ENCODE measurements at places on chromosomes 7 and 10.

GRCh38 chr7:135600226-135600625, 42.5 kb downstream of the NUP205 start:
- no peak for DNase-seq

DNA sequence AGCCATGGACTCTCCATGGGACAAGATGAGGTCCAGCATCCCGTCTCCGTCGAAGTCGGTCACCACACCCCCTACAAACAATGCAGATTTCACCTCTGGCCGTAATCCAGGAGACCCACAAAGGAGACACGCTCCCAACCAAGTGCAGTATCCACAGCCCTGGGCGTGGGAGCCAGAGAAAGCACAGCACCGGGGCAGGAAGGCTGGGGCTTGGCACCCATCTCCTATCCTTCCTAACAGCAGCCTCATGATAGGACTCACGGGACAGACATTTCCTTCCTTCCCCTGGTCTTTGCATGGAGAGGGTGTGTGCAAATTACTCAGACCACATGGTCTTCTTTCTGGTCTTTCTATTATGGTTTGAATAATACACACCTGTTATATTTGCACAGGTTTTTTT, 46.3 kb downstream of the GOLGA7B start:
- DNase-seq: no peak

- DNase-seq: no peak
Measured at GRCh38 chr10:62820586-62820985, 4.4 kb upstream of the EGR2 start.

GRCh38 chr7:14858866-14859265, 43.7 kb downstream of the DGKB start:
- DNase-seq: no peak

DNA sequence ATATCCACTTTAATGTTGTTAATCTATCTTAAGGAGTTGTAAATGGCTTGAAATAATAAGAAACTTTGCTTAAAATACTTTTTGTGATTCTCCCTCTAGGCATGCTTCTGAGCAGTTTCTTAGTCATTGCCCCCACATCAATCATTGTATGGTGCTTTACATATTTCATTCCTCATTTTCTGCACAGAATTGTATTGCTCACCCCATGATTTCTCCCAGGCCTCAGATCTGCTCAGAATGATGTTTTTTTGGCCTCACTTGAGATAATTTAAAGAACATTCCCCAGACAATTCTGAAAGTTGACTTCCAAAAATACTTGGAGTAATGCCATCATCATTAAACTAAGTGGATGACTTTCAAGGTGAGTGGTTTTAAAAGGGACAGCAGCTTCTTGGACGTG, 82.1 kb upstream of the PRPS1L1 start:
- DNase-seq: no peak

DNA sequence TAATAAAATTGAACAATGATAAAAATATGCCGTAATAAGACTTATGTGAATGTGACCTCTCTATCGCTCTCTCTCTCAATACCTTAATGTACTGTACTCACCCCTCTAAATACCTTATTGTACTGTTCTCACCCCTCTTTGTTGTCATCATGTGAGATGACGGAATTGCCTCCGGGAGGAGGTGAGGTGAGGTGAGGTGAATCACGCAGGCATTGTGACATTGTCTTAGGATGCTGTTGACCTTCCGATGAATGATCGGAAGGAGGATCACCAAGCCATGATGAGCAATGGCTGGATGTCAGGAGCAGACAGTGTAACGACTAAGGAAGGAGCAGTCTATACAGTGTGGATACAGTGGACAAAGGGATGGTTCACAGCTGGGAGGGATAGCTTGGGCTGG, 87.4 kb upstream of the FAM20C start:
- DNase-seq: no peak

DNA sequence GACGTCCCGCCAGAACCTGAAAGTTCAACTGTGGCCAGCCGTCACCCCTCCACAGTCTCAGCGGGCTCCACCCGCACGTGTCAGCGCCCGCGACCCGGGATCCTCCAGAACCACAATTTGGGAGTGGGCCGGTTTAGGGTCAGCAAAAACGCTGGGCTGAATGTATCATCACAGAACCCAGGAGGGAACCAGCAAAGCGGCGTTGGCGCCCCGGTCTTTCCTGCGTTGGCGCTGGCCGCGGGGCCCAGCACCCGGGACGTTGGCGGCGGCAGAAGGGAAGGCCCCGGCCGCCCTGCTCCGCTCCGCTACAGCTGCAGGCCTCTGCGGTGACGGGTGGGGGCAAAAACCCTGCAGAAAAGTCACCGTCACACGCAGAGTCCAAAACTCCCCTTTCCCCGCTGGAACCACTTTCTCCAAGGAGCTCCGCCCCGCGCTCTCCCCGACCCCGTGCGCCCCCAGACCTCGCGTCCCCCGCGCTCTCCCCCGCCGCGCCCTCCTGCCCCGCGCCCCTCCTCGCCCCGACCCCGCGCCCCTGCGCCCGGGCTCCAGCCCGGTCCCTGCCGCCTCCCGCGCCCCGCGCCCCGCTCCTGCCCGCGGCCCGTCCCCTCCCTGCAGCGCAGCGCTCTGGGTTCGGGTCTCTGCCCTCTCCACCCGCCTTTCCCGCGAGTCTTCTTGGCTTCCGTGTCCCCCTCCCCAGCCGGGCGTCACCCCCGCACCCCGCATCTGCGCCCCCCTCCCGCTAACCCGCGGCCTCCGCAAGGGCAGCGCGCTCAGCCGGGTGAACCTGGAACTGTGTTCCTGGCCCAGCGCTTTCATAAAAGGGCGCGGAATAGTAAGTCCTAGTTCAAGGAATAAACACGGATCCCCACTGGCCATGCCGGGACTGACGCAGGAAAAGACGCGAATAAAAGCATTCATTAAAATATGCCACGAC, 24.0 kb upstream of the RNF32 start:
- no peak for DNase-seq

DNA sequence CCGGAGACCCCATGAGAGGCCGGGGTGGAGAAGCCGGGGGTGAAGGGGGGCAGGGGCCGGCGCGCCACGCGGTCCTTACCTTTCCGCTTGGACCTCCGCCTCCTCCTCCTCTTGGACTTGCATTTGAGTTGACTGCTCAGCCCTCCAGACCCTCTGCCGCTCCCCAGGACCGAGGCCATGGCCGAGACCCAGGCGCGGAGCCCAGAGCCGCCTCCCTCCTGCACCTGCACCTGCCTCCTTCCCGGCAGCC, 428 bp downstream of the ADARB2 start:
- DNase-seq: no peak

GRCh38 chr10:25393621-25394020, 218.8 kb downstream of the GPR158 start:
- DNase-seq: no peak

- DNase-seq: no peak
Measured at GRCh38 chr10:117550076-117550475, 7.5 kb downstream of the EMX2 start.

- no peak for DNase-seq
Measured at GRCh38 chr7:113092762-113093161, 6.1 kb upstream of the GPR85 start.

DNA sequence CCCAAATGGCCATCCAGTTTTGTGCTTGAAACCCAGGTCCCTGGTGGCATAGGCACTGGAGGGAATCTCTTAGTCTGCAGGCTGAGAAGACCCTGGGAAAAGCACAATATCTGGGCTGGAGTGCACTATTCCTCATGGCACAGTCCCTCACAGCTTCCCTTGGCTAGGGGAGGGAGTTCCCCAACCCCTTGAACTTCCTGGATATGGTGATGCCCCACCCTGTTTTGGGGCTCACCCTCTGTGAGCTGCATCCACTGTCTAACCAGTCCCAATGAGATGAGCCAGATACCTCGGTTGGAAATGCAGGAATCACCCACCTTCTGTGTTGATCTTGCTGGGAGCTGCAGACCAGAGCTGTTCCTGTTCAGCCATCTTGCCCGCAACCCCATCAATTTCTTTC, 19.8 kb upstream of the NAMPT start:
- DNase-seq: no peak

DNA sequence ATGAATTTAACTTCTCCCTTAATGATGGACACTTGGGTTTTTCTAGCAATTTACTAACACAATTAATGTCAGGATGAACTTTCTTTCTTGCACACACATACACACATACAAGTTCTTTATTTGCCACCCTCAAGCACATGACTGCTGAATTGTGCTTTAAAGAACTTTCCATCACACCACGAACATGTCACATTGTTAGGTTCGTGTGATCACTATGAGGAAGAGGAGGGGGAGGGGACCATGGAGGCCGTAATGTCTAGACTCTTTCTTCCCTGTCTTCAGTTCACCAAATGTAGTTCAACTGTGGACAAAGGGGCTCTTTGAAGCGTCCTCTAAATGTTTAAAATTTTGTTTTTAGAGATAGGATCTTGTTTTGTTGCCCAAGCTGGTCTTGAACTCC, 31.0 kb downstream of the NUP42 start:
- no peak for DNase-seq

GRCh38 chr7:128902761-128903585, 7.5 kb downstream of the KCP start:
- no peak for DNase-seq

DNA sequence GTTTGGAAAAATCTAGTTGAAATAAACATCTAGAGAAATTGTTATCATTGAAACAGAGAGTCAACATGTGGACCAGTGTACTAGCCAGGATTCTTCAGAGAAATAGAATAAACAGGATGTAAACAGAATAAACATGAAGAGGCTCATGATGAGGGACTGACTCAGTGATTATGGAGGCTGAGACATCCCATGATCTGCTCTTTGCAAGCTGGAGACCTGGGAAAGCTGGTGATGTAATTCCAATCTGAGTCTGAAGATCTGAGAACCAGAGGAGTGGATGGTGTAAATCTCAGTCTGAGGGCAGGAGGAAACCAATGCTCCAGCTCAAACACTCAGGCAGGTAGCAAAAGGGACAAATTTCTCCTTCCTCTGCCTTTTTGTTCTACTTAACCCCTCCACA, 62.9 kb upstream of the FAM180A start:
- DNase-seq: no peak

- no peak for DNase-seq
Measured at GRCh38 chr7:16881844-16882243, at the start of gene AGR3. TSS of gene AGR3 (minus strand) at chr7:16881983. CDS start at chr7:16878618, 3,365 bp downstream.

GRCh38 chr10:37754538-37755323, 102.7 kb downstream of the ZNF248 start:
- peak; percentile 83 for DNase-seq

- DNase-seq: no peak
Measured at GRCh38 chr7:104040666-104041065, 51.2 kb upstream of the RELN start.

GRCh38 chr7:44798649-44799305, 2.3 kb downstream of the PPIA start:
- no peak for DNase-seq

DNA sequence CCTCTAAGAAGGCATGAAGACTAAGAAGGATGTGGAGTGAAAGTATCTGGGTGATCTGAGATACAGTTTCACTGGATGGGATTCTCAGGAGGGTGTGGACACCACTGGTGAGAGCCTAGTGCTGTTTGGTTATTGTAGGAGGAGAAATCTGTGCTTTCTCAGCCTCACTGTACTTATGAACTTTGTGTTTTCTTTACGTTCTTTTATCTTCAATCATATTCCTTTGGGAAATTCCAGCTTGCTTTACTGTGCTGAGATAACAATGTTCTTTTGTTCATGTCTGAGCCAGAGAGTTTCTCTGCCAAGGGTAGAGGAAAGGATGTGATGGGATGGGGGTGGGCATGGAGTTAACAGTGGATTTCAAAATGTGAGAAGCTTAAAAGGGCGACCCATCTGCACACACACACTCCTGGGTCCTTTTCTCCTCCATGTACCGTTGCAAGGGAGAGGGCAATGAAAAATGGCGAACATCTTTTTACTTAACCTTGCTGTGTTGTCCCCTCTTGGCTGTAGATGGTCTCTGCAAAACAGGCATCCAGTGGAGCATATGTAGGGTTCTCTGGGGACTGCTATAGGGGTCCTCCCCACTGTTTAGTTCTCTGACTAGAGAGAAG, 25.0 kb upstream of the TAX1BP1 start:
- no peak for DNase-seq

- DNase-seq: peak; percentile 56
Measured at GRCh38 chr10:16116404-16117304, 256.3 kb upstream of the MINDY3 start.

DNA sequence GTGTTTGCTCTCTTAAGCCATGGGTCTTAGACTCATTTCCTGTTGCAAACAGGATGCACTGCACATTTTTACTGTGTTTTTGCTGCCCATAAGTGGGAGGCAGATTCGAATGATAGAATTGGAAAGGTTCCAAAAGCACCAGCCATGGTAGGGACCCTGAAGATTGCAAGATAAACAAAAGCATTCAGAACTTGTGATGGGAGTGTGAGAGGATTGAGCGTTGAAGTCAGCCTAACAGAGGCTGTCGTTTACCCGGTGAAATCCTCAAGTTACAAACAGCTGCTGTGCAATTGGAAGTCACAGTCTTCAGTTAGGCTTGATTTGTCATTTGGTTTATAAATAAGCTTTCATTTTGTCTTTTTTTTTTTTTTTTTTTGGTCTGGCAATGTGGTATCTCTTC, 192.7 kb upstream of the MKI67 start:
- DNase-seq: no peak

DNA sequence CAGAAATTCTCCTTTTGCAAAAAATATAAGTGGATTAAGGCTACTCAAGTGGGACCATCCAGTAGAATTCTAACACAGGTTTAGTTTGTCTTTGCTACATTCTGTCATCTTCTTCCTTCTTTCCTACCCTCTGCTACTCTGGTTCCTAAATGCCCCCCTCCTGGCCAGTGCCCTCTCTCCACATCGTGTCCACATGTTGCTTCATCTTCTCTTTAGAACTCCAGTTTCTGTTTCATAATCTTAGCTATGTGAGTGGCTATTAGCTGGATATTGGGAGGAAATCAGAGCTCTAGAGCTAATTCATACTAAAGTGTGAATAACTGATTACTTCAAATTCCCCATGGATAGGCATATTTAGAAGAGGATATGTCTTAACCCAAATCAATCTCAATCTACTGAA, 528.5 kb downstream of the LRMDA start:
- no peak for DNase-seq

- no peak for DNase-seq
Measured at GRCh38 chr7:42227541-42227935, 9.5 kb downstream of the GLI3 start.

DNA sequence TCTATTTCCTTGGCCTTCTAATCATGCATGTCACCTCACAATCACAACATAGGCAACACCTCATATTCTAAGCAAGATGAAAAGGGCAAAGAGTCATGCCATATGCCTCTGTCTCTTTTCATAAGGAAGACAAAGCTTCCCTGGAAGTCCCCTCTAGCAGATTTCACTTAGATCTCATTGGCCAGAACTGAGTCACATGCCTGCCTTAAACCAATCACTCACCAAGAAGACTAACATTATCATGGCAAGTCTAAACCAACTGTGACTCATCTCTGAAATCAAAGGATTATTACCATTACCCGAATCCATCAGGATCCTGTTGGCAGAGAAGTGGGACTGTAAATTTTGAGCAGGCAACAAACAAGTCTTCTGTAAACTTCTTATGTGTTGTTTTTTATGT, 27.8 kb downstream of the CAV1 start:
- no peak for DNase-seq
